Activated CD8-positive, alpha-beta T cell treated with anti-CD3 and anti-CD28 coated beads for 36 hours (primary cell): ENCODE measurements at places on chromosomes 3 and 15. TPM values are rescaled to one million over a fixed set of nuclear protein-coding genes. Genes with fewer than 3 reads are reported as not detected.
A peak's percentile ranks its signal among the peaks of the same experiment; 100 is the strongest.

DNA sequence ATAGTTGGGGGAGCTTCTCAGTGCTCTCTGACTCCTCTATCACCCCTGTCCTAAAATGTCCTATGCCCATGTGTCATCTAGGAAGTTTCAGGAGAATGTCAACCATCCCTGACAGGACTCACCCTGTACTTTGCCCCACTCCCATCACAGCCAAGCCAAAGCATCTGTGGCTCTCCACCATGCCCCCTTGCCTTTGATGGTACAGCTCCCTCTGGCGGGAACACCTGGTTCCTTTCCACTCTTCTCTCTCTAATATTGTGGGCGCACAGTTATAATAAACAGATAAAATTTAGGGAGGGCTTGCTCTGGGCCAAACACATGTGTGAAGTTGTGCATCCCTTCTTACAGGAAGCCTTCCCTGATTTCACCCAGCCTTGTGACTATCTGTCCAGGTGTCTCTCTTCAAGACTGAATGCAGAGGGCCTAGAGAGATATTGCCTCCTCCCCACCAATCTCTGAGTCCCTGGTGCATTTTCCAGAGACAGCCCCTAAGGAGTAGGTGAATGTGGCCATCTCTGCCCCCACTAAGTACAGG, 62.8 kb downstream of the ISG20 start:
- peak; percentile 33 for DNase-seq

Gene FAM3D
- total RNA-seq, result not detected

- DNase-seq, result no peak
Observed at GRCh38 chr3:196418601-196419000, 13.6 kb downstream of the UBXN7 start.

Gene ACKR4
- not detected for total RNA-seq

Gene GREM1
- total RNA-seq, result not detected

GRCh38 chr15:32007355-32007960, 22.9 kb upstream of the CHRNA7 start:
- no peak for DNase-seq

GRCh38 chr3:14047027-14047426, 77.6 kb downstream of the CHCHD4 start:
- DNase-seq, result no peak

DNA sequence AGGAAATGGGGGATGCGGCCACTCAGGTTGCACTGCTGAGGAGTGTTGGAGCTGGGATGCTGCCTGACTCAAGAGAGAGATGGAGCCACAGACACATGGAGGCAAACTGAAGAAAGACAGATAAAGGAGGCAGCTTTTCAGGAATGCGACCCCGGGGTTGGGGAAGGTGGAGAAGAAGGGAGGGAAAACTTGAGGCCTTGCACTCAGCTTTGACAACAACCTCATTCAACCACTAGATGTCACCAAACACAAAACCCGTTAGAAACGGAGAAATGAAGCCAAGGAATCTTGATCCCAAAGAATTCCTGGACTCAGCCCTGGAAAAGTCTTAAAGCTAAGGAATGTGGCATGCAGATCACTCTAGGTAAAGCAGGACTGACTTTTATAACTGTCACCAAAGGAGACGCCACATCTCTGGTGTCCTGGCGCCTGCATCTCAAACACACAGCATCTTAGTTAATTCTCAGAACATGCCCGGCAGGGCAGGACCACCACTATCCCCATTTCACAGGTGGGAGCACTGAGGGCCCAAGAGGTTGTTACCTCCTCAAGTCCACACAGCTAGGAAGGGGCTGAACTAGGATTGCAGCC, 59.6 kb upstream of the LMCD1 start:
- DNase-seq, result no peak

Gene LRRC31
- total RNA-seq, result not detected

Gene LMAN1L
- total RNA-seq, result 0.11 TPM

GRCh38 chr15:80744415-80744814, 34.8 kb upstream of the CEMIP start:
- DNase-seq, result no peak

Gene HRH1
- total RNA-seq, result 0.34 TPM

- no peak for DNase-seq
Observed at GRCh38 chr3:29100292-29100691, 180.6 kb upstream of the RBMS3 start.

GRCh38 chr15:101171954-101172353, 79.9 kb downstream of the CHSY1 start:
- DNase-seq, result no peak

DNA sequence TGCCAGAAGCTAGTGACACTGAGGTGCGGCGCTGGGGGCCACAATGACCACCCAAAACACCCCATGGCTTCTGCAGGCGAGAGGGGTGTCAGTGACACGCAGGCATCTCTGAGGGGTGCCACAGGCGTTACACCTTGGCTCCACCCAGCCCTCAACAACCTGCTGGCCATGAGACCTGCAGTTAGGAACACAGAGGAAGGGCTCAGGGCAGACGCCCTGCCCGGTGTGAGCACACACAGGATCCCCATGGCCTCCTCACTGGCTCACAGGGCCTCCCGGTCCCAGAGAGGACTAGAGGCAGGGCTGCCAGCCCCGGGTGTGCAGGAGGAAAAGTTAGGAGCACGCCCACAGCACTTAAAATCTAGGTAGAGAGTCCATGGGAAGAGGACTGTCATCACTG, 35.1 kb downstream of the CYFIP1 start:
- DNase-seq, result no peak

DNA sequence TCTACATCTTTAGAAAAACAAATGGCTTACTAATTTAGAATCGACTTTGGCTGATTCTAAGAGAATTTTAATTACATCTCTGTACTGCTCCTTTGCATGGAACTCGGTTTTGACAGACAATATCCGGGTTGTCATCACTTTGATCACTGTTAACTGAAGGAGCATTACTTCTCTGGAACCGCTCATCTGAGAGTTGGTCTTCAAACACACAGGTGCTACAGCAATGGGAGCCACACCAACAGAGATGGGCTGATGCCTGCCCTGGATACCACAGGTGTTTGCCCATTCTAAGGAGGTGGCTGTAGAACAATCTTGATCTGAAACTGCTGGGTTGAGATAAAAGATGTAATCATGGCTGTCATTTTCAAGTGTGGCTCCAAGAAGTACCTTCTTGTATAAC, 21.6 kb downstream of the LINS1 start:
- no peak for DNase-seq

Gene FNDC3B
- 12.0 TPM for total RNA-seq

DNA sequence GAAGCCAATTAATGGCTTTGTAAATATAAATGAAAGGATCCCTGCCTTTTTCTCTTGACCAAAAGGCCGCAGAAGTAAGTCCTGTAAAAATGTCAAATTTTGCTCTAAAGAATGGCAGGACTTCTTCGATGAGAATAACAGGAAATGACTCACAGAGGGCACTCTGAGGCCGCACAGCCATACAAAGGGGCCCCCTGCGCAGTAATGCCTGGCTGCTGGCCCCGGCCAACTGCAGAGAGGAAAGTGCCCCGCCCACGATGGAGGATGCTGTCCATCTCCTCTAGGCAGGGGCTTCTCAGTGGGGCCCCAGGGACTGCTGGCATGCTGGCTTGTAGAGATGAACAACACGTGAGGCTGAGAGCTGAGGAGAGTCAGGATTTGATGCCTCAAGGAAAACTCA, 18.1 kb upstream of the SCN10A start:
- DNase-seq, result peak; percentile 83

DNA sequence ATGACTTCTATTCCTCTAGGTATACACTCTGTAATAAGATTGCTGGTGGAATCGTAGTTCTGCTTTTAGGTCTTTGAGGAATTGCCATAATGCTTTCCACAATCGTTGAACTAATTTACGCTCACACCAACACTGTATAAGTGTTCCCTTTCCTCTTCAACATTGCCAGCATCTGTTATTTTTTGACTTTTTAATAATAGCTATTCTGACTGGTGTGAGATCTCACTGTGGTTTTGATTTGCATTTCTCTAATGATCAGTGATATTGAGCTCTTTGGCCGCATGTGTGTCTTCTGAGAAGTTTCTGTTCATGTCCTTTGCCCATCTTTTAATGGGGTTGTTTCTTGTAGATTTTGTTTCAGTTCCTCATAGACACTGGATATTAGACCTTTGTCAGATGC, 12.8 kb downstream of the NXPE3 start:
- DNase-seq, result no peak

Gene PCCB
- total RNA-seq, result 61.8 TPM

DNA sequence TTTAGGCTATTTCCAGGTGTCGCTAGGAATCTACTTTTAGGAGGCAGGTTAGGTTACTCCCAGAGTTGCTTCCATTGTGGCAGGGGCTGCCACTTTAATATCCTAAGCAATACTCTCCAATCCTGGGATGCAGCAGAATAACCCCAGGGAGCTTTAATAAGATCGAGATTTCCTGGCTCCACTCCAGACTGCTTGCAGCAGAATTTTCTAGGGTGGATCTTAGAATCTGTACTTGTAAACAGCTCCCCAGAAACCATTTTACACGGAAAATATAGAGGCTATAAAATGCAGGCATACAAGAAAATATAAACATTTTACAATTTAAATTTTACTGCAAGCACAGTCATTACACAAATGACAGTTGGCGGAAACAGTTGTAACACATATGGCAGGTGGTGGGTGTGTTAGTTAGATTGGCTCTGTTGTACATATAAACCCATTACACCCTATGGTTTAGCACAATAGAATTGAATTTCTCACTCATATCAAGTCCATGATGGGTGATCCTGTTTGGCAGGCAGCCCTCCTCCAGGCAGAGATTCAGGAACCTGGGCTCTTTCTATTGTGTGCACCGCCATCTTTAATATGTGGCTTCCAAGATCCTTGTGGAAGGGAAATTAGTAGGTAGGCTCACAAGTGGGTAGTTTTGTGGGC, 35.0 kb upstream of the TNFAIP8L3 start:
- DNase-seq, result no peak

- DNase-seq, result no peak
Observed at GRCh38 chr15:92541291-92542200, 114.0 kb downstream of the FAM174B start.

GRCh38 chr15:77573802-77574201, 58.9 kb downstream of the LINGO1 start:
- DNase-seq, result no peak

DNA sequence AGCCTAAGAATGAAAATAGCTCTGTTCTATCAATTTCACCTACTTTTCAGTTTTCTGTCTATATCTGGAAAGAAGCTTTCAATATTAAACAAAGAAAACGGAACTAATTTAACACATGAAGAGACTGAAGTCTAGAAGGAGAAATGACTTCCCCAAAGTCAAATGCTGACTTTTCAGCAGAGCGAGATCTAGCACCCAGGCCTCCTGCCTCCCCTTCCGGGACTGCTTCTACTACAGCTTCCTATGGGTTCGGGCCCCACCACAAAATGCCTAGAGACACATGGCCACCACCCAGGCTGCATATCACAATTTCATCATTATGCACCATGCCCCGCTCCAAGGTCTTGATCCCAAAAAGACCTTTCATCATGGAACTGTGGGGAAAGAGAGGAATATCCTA, 104.5 kb downstream of the SST start:
- no peak for DNase-seq

GRCh38 chr3:188148318-188148717, 5.6 kb upstream of the LPP start:
- DNase-seq, result no peak

- DNase-seq, result no peak
Observed at GRCh38 chr3:78757731-78758130, 1010.1 kb downstream of the ROBO1 start.

DNA sequence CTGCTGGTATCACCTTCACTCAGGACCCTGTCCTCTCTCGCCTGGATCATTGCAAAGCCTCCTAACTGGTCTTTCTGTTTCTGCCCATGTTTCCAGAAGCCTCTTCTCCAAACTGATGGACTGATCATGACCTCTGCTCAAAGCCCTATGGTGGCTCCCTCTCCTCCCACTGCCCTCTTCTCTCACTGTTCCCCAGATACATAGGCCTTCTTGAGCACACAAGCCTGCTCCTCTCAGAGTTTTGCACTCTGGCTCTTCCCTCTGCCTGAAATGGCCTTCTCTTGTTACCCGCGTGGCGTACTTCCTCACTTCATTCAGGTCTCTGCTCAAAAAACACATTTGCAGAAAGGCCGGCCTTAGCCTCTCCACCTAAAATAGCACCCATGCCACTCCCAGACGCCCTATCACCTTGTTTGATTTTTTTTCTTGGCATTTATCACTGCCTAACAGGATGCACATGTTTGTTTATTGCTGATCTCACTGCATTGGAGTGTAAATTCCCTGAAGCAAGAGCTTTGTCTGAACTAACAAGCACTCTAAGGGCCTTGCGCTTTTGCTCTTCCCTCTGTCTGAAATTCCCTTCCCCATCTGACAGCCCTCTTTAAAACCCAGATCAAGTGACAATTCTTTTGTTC, 1.4 kb upstream of the ETFA start:
- DNase-seq, result no peak

GRCh38 chr3:43676441-43676840, 14.3 kb upstream of the ABHD5 start:
- DNase-seq, result no peak

DNA sequence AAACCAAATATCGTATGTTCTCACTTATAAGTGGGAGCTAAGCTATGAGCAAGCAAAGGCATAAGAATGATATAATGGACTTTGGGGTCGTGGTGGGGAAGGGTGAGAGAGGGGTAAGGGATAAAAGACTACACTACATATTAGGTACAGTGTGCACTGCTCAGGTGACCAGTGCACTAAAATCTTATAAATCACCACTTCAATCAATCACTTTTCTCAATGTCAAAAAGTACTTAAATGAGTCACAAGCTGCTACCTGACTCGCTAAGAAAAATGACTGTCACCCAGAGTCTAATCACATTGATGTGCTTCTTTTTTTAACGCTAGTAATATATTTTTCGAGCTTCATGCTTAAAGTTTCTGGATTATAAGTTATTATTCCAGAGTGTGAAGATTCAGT, 95.5 kb downstream of the CBLB start:
- DNase-seq, result no peak

DNA sequence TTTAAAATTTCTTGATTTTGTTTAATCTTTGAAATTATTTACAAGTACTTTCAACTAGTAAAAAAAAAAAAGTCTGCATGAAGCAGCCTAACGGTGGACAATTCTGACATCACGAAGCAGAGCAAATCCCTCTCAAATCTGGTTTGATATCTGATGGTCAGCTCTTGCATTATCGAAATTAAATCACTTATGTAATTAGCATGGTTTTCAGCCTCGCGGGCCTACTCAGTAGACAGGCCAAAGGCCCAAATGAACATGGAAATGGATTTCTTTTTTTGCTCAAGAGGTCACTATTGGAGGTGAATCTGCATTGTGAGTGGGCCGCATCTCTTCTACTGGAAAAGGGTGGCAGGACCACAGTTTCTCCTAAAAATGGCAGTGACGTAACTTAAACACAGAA, 209.8 kb downstream of the NR2F2 start:
- DNase-seq, result no peak

GRCh38 chr3:118988198-118989130, 46.2 kb downstream of the IGSF11 start:
- no peak for DNase-seq

- DNase-seq, result no peak
Observed at GRCh38 chr15:63231206-63231605, 41.8 kb downstream of the RAB8B start.

- DNase-seq, result no peak
Observed at GRCh38 chr3:152316318-152316717, 47.6 kb downstream of the MBNL1 start.

- no peak for DNase-seq
Observed at GRCh38 chr3:123383091-123384053, 65.5 kb downstream of the ADCY5 start.
